Nucleus accumbens (tissue), 56 donors: ENCODE measurements at places on chromosomes 16 and 17.

DNA sequence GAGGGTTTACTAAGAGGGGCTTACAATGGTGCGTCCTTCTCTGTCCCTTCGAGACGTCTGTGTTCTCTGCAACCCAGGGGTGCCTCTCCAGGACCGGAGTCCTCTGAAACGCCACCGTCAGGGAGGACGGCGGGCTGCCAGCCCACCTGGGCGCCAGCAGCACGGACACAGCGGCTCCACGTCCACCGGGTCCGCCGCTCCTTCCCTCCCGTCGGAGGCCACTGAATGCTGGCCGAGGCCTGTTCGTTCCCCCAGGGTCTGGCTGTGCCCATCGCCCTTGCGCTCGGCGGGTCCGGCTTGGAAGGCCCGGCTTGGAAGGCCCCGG lies 403 bp downstream of the TEPSIN start:
- DNase-seq: no peak

- DNase-seq: no peak
Observed at GRCh38 chr16:23254338-23254737, 47.8 kb upstream of the SCNN1B start.

- no peak for DNase-seq
Observed at GRCh38 chr17:7817643-7817964, 16.4 kb upstream of the KDM6B start.

- peak; percentile 30 for DNase-seq
Observed at GRCh38 chr16:83200005-83200779, 573.4 kb downstream of the CDH13 start.

DNA sequence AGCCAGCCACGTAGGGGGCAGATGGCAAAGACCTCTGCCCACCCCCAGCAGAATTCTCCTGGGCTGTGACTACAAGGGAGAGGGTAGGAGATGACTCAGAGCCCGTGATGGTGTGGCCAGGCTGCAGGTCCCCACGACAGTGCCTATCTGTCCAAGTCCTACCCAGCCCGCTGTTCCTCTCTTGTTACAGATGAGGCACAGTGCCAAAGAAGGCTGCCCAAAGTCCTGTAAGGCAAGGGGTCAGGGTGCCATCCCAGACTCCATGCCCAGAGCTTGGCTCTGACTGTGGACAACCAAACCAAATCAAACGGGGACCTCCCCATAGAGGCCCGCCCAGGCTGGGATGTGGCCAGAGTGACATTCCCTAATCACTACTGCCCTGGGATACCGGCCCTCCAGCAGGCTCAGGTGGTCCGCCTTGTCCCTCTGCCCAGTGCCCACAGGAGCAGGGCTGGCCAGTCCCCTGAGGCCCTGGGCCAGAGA lies 12.6 kb upstream of the BCAR1 start:
- DNase-seq: no peak

DNA sequence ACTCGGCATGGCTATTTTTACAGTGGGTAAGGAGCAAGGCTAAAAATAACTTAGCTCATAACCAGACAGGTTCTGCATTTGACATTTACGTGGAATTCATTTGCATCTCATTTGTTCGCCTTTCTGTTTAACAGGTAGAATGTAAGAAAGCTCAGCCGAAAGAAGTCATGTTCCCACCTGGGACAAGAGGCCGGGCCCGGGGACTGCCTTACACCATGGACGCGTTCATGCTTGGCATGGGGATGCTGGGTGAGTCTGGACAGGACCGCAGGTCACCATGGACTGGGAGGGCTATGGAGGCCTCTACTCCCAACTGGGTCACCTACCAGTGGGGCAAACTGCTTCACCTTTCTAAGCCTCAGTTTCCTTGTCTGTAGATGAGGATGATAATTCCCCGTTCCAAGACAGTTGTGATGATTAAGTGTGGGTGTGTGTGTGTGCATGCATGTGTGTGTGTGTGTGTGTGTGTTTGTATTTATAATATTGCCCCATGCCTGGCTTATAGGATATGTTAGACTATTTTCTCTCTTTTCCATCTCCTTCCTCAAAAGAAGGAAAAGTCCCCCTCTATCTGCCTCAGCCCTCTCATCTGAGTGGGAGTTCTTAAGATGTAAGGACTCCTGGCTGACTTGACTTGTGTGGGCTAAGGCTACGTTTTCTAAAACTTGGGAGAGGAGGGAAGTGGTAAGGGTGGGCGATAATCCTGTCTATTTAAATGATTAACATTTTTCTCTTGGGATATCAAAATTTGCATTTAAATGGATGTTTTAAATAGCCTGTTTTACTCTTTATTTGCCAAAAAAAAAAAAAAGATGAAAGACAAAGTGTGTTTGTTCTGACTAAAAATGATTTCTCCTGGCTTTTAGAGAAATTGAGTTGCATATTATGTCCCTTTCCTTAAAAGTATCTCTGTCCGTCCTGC lies 129.0 kb downstream of the CCDC182 start:
- no peak for DNase-seq

DNA sequence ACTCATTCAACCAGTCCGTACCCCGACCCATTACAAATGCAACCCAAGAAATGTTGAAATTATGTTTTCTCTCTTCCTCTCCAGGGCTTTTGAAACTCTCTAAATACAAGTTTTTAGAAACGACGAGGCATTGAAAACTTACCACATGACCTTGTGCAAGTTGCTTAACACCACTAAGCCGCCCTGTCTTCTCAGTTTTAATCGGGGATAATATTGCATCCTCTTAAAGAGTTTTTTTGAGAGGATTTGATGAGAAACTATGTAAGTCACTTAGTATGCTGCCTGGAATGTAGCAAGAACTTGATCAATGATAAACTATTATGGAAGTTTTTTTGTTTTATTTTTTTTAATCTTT lies 149.0 kb upstream of the FAM20A start:
- DNase-seq: no peak

DNA sequence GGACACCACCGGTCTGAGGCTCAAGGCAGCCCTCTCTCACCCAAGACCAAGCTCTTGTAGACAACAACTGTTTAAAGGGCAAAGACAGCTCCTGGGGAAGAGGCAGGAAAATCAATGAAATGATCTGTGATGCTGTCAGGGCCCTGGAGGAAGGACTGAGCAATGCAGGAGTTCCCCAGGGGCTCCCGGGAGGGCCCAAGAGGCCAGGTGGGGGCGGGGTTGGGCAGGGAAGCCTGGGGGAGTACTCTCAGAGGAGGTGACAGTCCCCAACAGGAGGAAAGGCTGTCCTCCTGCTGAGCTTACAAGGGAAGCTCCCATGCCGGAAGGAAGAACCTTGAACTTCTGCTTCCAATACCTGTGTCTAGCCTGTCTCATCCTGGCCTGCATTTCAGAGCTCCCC lies 8.3 kb upstream of the NOS2 start:
- DNase-seq: no peak

- peak; percentile 36 for DNase-seq
Observed at GRCh38 chr16:2096853-2097595, 38.7 kb downstream of the PKD1 start.

DNA sequence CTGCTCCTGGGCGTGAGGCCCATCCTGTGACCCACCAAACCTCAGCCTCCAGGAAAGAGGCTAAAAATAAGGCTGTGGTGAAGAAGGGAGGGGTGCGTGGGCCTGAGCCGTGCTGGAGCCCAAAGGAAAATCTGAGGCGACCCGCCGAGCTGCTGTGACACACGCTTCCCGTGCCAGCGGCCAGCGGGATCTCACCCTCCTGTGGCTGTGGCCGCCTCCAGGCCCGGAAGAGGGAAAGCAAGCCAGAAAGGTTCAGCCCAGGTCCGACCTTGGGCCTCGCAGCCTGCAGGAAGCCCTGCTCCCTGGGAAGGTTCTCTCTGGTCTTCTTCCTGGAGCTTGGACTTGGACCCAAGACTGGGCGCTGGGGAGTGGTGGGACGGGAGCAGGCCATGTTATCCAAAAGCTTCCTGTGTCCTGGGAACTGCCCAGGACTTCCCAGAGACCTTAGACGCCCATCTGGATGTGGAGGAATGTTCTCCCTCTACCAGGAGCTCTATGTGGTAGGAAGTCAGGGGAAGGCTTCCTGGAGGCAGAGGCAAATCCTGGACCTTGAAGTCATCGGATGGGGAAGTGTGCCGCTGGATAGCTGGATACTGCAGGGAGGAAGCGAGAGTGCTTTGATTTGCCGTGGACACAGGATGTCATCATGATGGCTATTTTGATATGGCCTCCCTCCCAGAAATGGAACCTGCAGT lies 11.4 kb downstream of the SPNS2 start:
- DNase-seq: no peak

- no peak for DNase-seq
Observed at GRCh38 chr17:41772218-41772585, 14.3 kb downstream of the JUP start.

- no peak for DNase-seq
Observed at GRCh38 chr16:73306901-73307413, 259.0 kb upstream of the ZFHX3 start.

DNA sequence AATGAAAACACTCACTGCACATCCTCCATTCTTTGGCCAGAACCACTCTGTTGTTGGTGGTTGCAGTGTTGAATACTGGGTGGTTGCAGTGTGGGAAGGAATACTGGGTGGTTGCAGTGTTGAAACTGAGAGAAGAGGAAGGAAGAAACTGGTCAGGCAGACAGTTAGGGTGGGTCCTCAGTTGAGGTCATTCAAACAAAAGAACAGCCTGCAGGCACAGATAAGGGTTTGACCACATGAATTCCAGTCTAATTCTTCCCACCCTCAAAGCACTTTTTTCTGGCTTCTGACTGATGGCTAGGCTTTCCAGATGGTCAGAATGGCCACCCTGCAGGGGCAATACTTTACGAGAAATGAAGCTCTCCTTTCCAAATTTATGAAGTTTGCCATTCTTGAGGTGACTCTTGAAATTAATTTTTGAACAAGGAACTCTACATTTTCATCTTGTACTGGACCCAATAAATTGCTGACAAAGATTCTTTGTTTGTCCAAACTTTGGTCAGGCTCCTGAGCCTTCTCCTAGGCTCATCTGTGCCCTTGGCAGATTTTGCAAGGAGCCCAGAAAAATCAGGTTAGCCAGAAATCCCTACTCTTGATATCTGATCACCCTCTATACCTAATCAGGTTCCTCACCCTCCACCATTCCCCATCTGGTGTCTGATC lies 596.6 kb upstream of the CDH5 start:
- no peak for DNase-seq

DNA sequence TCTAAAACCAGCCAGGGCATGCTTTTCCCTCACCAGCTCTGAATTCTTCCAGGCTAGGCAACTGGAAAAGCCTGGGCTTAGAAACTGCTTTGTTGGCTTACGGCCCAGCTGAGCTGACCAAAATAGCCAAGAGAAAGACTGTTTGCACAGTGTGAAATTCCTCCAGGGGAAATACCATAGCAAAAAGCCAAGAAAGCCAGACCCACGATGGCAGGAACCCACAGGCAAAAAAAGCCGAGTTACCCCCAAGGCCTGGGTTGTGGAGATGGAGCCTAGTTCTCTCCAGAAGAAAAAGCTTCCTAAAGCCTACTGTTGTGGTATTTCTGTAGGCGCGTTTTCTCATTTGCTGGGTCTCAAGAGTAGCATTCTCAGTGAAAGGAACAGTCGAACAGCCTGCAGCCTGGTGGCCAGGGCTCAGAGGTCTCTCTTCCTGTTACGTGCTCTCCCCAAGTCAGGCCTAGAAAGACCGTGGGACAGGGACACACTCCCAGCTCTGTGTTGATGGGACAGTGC lies 9.2 kb downstream of the SP2 start:
- DNase-seq: peak; percentile 53

DNA sequence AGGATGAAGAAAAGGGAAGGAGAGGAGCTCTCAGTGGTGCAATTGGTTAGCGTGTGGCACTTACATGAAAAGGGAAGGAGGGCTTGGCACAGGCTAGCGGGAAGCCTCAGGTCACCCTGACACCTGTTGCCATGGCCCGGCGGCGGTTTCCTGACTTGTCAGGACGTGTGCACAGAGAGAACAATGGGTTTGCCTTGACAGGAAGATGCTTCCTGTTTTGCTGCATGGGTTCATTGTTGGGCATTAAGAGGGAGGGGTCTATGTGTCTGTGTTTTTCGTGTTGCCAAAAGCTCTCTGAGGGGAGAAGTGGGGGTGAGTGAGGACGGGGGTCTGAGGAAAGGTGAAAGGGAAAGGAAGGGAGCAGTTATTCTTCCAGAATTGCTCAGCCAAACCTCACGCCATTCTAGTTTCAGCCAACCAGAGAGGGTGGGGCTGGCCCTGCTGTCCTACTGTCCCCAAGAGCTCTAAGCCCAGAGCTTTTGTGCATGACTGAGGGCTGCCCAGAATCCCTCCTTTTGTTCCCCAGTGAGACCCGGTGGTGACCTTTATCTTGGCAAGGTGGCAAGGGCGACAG lies 17.1 kb upstream of the CCR7 start:
- no peak for DNase-seq

DNA sequence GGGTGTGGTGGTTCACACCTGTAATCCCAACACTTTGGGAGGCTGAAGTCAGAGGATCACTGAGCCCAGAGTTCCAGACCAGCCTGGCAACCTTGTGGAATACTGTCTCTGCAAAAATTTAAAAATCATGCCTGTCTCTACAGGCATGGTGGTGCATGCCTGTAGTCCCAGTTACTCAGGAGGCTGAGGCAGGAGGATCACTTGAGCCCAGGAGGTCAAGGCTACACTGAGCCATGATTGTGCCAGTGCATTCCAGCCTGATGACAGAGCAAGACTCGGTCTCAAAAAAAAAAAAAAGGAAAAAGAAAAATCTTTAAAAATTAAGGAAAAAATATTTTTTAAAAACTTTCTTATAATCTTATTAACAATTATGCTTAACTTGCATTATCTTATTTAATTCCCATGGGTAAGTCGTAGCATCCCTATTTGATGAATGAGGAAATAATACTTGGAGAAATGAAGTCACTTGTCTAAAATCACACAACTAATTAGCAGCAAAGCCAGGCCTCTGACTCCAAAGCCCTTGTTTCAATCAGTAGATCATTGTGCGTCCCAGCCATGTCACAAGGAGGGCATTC lies 13.6 kb downstream of the MFSD11 start:
- no peak for DNase-seq

DNA sequence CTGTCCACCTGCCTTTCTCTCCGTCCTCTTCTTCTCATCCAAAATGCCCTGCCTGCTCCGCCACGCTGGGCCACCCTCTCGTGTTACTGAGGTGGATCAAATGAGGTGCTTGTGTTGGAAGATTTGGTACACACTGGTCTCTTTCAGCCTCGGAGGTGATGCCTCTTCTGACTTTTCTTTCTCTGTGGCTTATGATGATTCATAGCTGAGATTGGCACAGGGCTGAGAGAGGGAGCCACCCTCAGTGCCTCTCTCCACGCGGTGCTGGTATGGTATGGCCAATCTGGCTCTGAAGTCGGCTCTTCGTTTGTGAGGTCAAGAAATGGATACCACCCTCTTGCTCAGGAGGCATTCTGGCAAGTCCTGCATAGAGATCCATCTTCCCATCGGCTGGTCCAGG lies 82.4 kb downstream of the PLCG2 start:
- DNase-seq: no peak

GRCh38 chr16:88069397-88070168 lies 118.3 kb downstream of the BANP start:
- DNase-seq: no peak

- DNase-seq: no peak
Observed at GRCh38 chr17:11642655-11643054, 44.4 kb downstream of the DNAH9 start.

DNA sequence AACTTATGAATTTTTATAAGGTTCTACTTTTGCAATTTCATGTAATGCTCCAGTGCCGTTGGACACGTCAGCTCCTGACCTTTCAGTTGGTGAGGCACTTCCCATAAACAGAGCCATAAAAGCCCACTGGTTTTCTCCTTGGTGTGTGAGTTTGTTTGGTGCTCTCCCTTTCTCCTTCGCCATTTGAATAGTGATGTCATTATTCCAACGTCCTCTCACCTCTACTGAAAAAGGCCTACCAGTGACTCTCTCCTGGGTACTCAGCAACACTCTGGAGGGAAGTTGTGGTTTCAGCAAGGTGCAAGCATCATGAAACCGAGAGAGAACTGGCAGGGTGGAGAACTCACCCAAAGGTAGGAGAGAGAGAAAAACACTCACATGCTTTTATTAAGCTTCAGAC lies 29.6 kb upstream of the HNF1B start:
- DNase-seq: no peak
